ENCODE measurements at places on chromosomes 12 and 14.

- no peak for DNase-seq
These were observed 1536.2 kb downstream of the AACS start for GRCh38 chr12:126601184-126602170.

DNA sequence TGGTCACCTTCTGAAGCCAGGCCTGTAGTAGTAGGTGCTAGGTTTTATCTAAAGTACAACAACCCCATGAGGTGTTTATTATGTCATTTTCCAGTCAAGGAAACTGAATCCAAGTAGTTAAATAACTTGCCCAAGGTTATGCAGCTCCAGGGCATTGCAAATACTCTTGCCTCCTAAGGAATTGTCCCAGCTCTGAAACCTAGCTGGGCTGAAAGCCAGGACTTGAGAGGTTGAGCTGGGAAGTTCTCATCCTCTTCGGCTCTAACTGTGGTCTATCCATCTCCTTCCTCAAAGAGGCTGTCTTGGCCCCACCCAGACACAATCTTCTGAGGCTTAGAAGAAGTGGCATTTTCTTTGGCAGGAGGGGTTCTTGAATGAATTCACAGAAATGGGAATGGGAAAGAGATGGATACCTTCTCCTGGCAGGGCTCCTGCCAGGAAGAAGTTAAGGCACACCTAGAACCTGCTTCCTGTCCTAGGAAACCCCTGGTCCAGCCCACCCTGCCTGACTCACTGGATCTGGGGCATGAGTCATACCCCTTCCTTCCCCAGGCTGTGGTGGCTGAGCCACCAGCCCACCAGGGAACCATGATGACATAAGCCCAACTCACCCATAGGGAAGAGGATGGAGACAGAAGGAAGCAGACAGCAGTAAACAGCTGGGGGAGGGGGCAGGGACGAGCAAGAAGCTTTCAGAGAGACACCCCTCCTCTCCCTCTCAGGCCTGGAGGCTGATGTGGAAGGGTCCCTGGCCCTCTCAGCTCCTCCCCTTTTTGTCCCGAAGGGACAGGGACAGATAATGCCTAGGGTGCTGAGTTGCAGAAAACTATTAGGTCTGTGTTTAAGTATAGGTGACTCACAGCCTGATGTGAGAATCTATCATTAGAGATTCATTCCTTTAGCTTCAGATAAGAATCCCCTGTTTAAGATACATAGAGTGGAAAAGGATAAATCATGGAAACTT, 2.1 kb upstream of the PLEK2 start:
- no peak for DNase-seq

DNA sequence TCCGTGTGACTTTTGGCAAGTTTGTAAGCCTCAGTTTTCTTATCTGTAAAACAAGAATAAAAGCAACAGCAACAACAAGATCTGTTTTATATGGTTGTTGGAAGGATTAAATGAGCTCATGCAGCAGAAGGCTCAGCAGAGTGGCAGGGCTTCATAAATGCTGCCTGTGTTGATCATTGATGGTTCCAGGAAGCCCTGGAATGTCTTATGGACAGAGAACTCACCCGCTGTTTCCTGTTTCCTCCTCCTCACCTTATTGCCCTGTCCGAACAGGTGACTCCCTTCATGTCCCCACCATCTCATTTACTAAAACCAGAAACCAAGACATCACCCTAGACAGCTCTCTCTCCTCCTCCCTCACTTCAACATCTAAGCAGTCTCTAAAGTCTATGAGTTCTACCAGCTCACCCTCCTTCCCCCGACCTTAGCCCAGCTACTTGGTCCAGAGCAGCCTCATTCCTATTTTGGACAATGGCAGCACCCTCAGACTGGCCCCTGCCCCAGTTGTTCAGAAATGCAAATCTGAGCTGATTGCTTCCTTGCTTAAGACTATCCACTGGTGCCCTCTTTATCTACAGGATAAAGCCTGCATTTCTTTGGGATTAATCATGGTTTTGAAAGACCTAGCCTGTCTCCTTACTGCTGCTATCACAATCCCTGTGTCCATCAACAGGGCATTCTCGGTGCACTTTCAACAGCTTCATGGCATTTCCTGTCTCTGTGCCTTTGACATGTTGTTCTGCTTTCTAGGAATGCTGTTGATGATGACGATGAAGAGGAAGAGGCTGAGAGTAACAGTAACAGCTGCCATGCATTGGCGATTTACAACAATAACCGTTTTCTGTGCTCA, 21.4 kb upstream of the GSG1 start:
- DNase-seq = no peak

GRCh38 chr14:42173206-42173605, 566.5 kb downstream of the LRFN5 start:
- DNase-seq = no peak

GRCh38 chr14:73780896-73781295, 66.7 kb upstream of the PNMA1 start:
- DNase-seq = no peak

DNA sequence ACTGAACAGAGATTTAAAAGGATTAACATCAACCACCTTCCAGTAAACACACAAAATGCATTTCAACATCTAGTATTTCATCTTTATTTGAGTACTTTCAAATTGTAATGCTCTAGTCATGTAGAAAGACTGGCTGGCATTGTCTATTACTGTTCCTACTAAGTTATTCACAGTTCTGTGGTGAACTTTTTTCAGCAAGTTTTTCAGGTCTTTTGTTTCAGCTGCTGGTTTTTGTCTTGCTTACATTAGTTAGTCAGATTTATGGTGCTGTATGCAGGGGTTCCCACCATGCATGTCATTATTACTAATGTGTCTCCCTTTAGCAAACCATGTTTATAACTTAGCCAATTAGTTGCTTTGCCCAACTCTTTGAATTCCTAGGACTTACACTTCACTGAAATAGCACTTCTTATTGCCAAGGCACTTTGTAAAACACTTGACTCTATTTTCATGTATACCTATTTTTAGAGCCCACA, 253.4 kb upstream of the KITLG start:
- no peak for DNase-seq

DNA sequence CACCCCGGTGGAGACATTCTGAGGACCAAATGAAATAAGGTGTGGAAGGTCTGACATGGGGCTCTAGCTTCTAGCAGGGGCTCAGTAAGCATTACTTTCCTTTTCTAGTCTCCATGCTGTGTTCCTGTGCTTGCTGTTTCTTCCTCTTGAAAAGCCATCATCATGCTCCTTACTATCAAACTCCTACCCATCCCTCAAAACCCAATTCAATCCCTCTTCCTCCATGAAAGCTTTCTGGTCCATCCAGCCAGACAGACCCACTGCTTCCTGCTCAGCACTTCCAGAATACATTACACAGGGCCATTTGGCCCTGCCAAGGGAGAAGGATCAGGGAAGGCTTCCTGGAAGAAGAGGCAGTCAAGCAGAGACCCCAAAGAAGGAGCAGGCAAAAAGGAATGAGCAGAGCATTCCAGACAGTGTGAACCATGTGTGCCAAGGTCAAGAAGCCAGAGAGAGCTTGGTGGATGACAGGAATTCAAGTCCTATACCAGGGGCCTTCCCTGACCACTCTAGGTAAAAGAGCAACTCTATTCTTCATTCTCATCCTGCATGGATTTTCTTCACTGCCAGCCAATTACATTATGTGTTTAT, 59.5 kb downstream of the NUAK1 start:
- no peak for DNase-seq

GRCh38 chr14:34872822-34873588, 2.2 kb downstream of the BAZ1A start:
- no peak for DNase-seq

DNA sequence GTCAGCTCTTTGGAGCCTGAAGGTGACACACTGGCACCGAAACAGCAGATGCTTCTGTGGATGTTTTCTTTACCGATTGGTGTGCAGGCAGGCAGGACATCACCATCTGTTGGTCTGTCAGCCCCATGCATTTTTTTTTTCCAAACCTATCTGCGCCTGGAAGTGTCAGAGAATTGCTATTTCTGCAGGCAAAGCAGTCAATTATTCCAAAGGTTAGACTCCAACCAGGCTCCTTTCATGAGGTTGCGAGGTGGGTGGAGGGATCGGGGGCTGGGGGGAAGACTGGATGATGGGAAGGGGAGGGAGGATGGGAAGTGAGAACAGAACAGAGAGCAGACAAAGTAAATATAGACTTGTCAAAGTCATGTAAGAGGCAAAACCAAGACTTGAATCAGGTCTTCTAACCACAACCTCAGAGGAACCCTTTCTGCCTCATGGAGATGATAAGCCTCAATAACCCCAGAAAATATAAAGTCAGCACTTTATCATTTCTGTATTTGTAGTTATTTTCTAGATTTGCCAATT, 117.7 kb downstream of the OTOGL start:
- no peak for DNase-seq

DNA sequence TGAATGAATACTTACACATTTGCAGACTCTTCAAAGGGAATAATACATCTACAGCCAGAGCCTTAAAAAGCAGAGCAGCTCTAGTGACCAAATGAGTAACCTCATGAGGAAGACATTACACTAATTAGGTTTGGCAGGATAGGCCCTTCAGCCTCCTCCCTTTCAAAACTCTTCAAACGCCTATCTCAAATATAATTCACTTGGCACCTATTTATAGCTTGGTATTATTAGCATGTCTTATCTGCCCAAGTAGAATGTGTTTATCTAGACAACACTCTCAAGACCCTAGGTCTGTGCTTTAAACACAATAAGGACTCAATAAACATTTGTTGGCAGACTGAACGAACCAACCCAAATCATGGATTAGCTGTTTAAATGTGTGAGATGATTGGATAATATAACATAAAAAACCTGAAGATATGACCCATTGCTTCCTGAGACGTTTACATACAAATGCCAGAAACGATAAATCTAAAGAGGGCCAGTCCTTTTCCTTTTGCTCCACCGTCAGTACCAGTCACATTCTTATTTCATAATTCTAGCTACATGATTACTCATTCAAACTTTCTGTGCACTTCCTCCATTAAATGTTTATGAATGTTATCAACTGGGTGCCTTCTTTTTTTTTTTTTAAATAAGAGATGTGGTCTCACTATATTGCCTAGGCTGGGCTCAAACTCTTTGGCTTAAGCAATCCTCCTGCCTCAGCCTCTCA, 123.3 kb downstream of the CEP83 start:
- no peak for DNase-seq

- no peak for DNase-seq
These were observed 18.6 kb downstream of the PEX5 start for GRCh38 chr12:7207866-7208625.

GRCh38 chr14:95043732-95044462, 113.4 kb downstream of the DICER1 start:
- DNase-seq = no peak

- no peak for DNase-seq
These were observed 96.1 kb downstream of the KSR2 start for GRCh38 chr12:117872546-117873169.

DNA sequence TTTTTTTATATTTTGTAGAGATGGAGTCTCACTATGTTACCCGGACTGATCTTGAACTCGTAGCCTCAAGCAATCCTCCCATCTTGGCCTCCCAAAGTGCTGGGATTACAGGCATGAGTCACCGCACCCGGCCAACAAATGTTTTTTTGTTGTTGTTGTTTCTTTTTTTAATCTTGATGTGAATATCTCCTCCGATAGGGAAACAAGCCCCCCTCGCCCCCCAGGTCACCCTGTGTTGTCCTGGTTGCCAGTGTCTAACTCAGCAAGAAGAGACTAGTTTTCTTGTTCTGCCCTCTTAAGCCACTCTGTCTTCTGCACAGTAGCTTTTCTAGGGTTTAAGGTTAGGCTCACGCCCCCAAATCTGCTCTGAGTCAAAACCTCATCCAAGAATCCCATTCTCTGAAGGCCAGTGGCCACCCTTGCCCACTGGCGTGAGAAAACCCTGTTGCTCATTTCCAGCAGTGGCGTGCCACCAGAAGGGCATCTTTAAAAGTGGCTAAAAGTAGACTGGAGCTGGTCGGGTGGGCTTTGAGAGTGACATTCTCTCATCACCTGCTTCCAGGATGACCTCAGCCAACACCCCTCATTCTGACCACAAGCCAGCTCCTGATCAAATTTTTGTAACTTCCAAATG, 42.7 kb downstream of the C14orf132 start:
- DNase-seq = no peak

- DNase-seq = no peak
These were observed 34.3 kb downstream of the DAD1 start for GRCh38 chr14:22554498-22555383.
